Foreskin keratinocyte (primary cell): ENCODE measurements at places on chromosomes 2 and 18. TPM values are rescaled to one million over a fixed set of nuclear protein-coding genes. Genes with fewer than 3 reads are reported as not detected.

DNA sequence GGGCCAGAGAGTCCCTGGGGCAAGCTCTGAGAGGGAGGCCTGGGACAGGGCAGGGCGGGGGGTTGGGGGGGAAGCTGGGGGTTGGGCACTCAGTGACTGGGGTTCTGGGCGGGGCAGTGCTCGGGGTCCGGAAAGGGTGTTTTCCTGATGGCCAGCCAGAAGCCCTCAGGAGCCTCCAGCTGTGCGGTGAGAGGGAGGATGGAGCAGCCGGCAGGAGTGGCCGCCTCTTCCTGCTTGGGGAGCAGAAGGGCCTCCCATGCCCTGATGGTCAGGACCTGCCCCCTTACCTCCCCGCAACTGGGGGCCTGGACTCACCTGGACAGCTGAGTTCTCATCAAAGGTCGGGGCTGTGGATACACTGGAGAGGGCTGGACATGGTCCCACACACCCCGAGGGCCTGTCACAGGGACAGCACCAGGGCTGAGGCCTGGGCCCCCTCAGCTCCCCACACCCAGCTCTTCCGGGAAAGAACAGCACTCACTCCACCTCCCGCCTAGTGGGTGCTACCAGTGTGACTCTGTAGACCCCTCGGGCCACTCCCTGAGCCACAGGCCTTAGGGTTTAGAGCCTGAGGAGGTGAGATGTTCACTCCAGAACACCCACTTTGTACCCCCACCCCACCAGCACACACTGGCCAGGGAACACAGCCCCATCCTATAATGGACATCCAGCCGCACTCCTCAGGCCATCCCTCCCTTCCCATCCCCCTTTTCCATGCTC is 6.7 kb downstream of the SFTPB start:
- no peak for DNase-seq

Gene CAPN13
- not detected in 2 replicates for total RNA-seq

Gene RAX
- total RNA-seq, result not detected in 2 replicates

- peak; percentile 47 for DNase-seq
Measured at GRCh38 chr18:80252136-80252535, 4.8 kb upstream of the PARD6G start.

DNA sequence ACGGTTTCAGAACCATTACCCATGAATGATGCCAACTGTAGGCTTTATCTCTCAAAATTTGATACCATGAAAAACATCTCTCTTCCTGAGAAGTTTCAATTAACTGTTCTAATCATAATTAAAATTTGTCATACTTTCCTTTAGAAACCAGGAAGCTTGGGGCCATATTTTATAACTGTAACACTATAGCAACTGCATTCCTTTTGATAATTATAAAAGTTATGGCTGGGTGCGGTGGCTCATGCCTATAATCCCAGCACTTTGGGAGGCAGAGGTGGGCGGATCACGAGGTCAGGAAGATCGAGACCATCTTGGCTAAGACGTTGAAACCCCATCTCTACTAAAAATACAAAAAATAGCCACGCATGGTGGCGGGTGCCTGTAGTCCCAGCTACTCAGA is 70.6 kb downstream of the DNAH7 start:
- DNase-seq, result no peak
